ENCODE measurements at places on chromosomes 7 and 10.
A peak's percentile ranks its signal among the peaks of the same experiment; 100 is the strongest.

DNA sequence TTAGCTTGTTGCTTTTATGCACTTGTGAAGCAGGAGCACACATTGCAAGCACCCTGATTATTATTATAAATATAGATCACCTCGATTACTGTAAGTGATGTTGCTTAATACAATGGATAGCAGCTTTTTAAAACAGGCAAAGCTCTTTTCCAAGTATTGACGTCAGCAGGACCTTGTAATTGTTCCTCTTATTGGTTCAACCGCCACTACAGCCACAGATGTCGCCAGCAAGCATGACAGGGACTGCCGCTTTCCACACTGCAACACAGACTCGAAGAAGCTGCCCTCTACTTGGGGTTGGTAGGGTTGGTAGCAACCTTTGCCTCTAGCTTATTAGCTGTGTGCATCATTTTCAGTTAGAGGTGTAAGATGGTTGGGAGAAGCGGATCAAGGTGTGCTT lies 167.6 kb downstream of the ZNF365 start:
- no peak for DNase-seq

- no peak for DNase-seq
These were observed 476 bp upstream of the ZFYVE27 start for GRCh38 chr10:97736403-97736901.

DNA sequence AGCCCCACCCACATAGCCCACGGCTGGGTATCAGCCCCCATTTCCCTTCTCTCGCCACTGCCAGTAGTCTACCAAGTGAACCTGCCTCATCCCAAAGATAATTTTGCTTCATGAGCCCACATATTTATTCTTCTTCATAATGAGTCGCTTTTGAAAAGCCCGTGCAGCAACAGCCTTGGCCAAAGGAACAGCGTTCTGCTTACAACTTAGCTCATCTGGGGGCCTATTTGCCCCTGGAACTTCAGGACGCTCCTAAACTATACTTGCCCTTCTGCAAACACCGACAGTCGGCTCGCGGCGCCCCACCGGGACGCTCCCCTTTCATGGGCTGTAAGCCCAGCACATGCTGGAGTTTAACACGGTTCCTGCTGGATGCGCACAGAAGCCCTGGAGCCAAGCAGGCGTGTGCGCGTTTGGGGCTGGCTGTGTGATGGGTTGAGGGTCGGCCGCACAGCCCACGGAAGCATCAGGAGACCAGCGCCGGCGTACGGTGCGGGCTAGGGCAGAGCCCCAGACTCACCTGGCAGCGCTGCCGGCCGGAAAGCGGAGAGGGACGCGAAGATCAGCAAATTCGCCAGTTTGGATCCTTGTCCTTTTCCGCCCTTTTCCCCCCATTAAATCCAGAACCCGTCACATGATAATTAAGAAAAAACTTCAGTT lies 370 bp downstream of the TMEM60 start:
- DNase-seq, result no peak

- peak; percentile 55 for DNase-seq
These were observed 256.6 kb downstream of the RPS24 start for GRCh38 chr10:78290131-78290750.

GRCh38 chr7:75649462-75649861 lies 89.3 kb downstream of the HIP1 start:
- DNase-seq, result peak; percentile 37

- no peak for DNase-seq
These were observed 29.5 kb downstream of the LRRC17 start for GRCh38 chr7:102942181-102942866.

DNA sequence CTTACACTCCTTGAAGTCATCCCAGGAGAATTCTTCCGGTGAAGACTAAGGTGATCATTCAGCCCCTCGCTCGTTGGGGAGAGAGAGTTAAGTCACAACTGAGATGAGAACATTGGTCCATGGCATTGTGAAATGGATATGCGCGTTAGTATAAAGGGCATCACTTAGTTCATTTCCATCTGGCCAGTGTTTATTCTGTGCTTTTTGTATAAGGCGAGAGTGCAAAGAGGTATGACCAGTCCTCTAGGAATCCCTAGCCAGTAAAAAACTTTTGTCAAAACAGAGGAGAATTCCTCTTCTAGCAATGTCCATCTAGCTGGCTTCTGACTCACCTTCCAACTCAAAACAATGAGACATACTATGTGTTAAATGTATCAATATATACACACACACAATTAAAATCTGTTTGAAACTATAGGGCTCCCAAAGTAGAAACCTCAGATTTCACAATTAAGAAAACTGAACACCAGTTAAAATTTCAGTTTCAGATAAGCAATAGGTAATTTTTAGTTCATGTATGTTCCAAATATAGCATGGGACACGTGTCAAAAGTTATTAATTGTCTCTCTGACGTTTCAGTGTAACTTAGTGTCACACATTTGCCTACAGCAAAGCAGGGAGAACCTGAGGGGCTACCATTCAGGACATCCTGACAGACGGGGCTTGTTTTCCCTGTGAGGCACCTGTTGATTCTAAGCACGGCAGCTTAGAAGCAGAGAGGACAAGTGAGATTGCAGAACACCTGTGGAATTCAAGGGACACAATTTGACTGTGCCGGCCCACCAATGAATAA lies 158.9 kb downstream of the KLF6 start:
- no peak for DNase-seq

DNA sequence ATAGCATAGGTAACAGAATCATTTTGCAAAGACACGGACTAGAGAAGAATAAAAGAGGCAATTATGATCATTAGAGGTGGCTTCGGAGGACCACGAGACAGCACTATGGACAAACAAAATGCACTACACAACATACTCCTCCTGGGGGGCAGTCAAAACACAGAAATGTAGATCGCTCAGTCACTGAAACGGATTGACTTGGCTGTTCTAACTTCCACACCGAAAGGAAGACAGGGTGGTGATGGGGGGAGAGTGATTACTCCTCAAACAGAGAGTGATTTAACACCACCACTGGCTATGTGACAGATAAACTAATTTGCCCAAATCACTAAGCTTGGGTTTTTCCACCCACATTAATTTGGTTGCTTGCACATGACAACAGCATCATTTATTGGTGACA lies 14.1 kb upstream of the PPA1 start:
- DNase-seq, result no peak

GRCh38 chr7:103009466-103010185 lies 65.0 kb downstream of the FBXL13 start:
- DNase-seq, result no peak

- no peak for DNase-seq
These were observed 15.3 kb upstream of the ASB4 start for GRCh38 chr7:95470452-95470851.

Measured in H7 (cell line).